ENCODE measurements at places on chromosomes 2 and 18.

- no peak for DNase-seq
Observed at GRCh38 chr2:45432406-45432805, 178.7 kb downstream of the SRBD1 start.

- DNase-seq, result no peak
Observed at GRCh38 chr2:151796774-151797173, 31.4 kb downstream of the ARL5A start.

GRCh38 chr2:36819095-36819711 lies 122.7 kb downstream of the VIT start:
- no peak for DNase-seq

DNA sequence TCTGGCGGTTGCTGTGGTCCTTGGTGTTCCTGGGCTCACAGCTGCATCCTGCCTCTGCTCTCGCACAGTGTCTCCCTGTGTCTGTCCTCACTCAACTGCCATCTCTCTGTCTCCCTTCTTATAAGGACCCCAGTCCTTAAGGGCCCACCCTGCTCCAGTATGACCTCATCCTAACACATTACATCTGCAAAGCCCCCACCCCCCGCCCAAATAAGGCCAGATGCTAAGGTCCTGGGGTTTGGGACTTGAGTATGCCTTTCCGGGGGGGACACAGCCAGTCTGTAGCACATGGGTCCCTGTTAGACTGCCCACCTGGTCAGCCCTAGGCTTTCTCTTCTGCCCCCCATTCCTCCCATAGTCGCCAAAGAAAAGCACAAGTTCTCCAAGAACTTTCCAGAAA lies 40.7 kb downstream of the FER1L5 start:
- DNase-seq, result no peak

GRCh38 chr2:47720036-47720435 lies 62.9 kb upstream of the MSH6 start:
- DNase-seq, result no peak

DNA sequence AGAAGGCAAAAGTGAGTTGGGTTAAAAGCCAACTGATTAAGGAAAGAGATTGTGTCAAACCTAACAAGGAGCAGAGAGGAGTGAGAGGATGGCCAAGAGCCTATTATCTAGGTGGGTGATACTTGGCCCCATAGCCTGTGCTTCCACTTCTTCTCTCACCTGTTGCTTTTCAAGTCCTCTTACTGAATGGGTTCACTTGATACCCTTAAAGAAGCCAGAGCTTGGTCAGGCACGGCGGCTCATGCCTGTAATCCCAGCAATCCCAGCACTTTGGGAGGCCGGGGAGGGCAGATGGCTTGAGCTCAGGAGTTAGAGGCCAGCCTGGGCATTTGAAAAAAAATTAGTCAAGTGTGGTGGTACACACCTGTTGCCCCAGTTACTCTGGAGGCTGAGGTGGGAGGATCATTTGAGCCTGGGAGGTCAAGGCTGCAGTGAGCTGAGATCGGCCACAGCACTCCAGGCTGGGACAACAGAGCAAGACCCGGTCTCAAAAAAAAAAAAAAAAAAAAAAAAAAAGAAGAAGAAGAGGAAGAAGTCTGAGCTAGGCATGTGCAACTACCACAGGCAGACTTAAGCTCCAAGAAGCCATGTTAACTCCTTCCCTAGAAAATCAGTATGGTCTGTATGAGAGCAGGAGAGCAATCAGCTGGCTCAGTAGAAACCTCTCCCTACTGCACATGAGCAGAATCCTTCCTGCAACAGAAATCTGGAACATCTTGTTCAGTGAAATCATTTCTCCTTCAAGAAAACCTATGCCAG lies 28.4 kb upstream of the ME2 start:
- no peak for DNase-seq

- no peak for DNase-seq
Observed at GRCh38 chr2:222952204-222952603, 91.4 kb downstream of the ACSL3 start.

GRCh38 chr18:73614812-73615211 lies 532.8 kb downstream of the FBXO15 start:
- DNase-seq, result no peak

DNA sequence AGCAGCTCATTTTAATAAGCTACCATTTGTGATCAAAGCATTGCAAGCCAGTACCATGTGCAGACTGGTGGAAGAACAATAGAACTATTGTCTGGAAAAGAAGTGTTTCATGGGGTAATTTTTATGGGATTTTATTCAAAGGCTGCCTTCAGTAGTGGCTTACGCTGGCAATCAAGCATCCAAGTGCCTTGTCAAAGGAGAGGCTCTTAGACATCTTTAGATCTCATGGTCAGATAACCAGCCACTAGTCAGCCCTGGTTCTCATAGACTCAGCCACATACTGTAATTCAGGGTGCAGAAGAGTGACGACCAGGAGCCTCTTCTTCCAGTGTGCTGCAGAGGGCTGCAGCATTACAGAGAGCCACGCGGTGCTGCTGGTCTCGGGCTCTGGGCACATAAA lies 98.5 kb upstream of the NOSTRIN start:
- no peak for DNase-seq

DNA sequence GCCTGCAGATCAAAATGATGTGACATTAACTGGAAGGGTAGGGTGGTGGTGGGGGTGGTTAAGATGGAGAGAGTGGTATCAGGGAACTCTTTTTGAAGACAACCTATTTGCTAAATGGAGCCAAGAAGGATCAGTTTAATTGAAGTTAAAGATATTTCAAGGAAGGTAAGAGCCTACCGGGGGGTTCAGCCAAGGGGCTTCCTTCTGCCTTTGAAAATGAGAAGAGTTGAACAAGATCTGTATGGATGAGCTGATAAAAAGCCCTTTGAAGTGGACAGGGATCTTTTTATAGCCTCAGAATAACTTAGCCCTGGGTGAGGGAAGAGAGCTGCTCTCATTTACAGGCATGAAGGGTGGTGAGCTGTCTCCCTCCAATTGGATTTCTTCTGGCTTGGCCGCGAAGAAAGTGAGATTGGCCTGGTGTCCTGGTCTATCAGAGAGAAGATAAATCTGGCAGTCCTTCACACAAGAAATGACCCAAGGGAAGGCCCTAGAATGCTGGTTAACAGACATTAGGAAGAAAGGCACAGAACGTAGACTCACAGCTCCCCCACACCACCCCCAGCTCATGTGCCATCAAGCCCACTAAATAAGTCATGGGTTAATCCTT lies 439.8 kb downstream of the TNS1 start:
- no peak for DNase-seq

- no peak for DNase-seq
Observed at GRCh38 chr2:240424341-240425235, 10.9 kb upstream of the GPC1 start.

DNA sequence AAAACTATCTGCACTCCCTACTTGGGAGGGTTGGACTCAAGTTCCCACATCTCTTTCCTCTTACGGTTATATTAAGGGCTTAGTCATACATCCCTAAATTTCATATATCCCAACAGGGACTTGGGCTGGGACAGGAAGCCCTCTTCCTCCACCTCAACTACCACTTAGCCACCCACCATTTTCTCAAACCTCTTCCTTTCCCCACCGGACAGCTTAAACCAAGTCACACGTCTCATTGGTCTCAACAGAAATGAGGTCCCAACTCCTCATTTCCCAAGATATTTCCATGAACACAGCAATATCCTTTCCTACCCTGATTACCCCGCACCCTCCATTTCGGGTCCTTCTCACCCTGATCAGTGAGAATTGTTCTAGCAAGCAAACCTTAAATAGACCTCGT lies 736 bp downstream of the ZSCAN30 start:
- DNase-seq, result no peak

DNA sequence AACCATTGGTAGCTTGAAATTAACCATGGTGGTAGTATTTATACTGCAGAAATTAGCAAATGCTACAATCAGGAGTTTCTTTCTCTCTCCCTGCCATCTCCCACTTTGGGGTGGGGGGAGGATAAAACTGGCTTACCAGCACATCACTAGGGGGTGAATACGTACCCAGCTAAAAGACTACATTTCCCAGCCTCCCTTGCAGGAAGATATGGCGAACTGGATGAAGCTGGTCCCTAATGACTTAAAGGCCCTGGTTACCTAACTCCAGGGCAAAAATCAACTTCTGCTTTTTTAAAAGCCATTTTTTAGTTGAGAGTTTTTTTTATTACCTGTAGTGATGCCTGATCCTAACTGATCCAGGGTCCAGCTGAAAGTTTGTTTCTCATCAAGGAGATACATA lies 70.3 kb upstream of the RAB12 start:
- no peak for DNase-seq

- no peak for DNase-seq
Observed at GRCh38 chr2:135005753-135006152, 41.5 kb downstream of the MAP3K19 start.

- DNase-seq, result no peak
Observed at GRCh38 chr2:12918835-12919445, 202.2 kb downstream of the TRIB2 start.

- no peak for DNase-seq
Observed at GRCh38 chr2:1940679-1941078, 196.4 kb upstream of the PXDN start.

DNA sequence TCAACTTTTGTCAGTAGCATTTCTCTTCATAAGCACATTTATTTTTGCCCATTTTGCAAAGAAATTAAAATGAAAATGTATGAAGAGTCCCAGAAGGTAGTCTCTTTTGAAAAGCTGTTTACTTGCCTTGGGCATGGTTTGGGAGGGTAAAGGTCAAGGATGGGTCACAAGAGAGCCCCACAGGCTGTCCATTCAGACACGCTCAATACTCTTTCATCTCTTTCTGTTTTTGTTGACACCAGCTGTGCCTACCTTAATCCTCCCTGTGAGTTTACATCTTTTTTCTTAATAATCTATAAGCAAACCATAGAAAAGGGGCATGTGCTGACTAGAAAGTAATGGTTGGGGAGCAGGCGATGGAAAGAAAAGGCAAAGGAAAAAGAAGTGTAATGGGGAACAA lies 49.6 kb upstream of the KLF7 start:
- no peak for DNase-seq

- no peak for DNase-seq
Observed at GRCh38 chr2:37892436-37893114, 32.5 kb upstream of the RMDN2 start.

- no peak for DNase-seq
Observed at GRCh38 chr2:26540961-26541360, 63.0 kb upstream of the OTOF start.

DNA sequence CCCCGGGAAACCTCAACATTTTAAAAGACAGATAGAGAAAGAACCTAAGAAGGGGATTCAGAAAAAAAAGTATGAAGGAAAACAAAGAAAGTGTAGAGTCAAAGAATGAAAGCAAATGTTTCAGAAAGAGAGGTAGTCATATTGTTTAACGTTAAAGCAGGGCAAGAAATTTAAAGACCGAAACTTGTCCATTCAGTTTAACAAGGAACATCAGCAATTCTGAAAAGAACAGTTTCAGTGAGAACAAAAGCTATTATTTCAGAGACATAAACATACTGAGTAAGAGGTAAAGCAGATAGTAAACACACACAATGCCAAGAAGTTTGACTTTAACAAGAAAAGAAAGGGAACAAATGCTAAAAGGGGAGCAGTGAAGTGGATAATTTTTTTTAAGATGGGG lies 41.1 kb downstream of the MBD2 start:
- DNase-seq, result no peak

DNA sequence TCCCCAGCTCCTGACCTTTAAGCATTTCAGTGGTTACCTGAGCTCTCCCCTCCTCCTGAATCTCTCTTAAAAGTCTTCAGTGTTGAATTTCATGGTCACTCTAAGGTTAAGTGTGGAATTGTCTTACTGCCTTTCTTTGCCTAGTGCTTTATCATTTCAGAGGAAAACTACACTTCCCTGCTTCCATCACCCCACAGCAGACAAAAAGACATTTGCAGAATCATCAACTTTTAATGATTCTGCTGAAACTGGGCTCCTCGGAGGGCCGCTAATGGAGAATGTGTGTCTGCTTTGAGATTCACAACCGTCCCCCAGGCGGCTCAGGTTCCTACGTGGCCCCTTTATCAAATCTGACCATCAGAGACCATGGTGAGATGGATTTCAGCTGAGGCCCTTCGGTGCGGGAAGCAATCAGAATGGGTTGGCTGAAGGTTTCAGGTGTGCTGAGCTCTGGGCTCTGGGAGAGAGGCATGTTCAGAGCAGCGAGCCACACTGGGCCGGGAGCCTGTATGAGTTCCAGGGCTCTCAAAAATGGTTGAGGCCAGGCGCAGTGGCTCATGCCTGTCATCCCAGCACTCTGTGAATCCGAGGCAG lies 41.9 kb upstream of the TBC1D8 start:
- no peak for DNase-seq

DNA sequence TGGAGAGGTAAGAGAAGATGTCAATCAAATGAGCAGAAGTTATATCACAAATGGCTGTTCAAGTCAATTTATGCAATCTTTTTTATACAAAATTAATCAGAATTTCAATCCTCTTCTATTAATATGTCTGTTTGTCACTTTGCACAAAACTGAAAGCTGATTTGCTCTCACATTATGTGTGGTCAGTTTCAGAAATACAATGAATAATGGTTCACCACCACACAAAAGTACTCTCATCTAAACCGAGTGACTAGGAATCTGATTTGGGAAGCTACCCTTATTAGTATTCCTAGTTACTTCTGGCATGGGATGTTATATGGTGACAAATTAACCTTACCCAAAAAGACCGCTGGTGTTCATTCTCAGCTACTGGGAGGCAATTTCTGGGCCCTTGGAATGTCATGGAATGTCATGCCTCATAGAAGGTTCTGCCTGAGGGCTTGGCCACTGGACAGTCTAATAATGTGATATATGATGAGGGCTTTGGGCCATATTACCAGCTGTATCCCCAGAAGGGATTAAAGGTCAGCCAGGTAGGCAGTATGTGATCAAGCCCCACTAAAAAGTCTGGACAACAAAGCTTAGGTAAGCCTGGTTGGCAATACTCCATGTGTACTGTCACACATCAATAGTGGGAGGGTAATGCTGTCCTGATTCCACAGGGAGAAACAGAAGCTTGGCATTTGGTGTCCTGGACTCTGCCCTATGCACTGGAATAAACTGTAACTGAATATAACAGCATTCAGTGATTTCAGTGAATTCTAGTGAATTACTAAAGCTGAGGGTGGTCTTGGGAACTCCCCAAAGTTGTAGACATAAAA lies 113.2 kb downstream of the PIGN start:
- no peak for DNase-seq

DNA sequence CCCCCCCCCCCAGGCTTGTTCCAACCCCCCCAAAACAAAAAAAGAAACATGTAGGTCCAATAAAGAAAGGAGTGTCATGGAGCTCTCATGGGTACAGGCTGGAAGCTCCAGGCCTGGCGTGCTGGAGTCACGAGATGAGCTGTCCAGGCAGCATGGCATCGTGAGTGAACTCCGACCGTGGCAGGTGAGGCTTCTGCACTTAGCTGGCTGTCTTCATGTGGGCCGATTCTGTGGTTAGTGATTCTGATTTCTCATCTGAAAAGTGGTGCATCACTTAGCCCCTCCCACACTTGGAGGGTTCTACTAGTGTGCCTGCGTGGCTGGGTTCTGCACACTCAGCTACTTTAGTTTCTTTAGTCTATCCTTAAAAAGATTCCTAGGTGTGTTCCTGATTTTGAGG lies 126.4 kb upstream of the MGAT5 start:
- no peak for DNase-seq

All from esophagus squamous epithelium (tissue), 5 donors.